ENCODE measurements at places on chromosomes 1 and 21.

DNA sequence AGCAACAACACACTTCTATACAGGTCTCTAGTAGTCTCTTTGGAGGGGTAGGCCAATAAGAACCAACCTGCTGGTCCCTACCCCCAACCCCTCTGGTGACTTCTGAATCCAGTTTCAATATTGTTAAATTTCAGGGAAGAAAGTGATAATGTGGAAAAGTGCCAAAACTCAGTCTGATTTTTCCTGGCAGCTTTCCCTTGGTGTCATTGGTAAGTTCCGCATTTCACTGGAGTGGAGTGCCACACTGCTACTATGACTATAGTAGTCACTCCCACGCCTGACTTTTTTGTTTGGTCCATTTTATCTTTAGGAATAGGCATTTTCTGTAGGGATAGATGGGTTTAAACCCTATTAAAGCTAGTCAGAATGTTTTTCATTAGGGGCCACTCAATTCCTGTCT is 5.7 kb upstream of the ARID1A start:
- no peak for DNase-seq

GRCh38 chr1:212976586-212976985 is 26.2 kb downstream of the VASH2 start:
- no peak for DNase-seq

GRCh38 chr1:56585985-56586384 is 6.6 kb upstream of the PLPP3 start:
- DNase-seq = no peak

GRCh38 chr1:43536196-43536863 is 5.6 kb downstream of the PTPRF start:
- no peak for DNase-seq

DNA sequence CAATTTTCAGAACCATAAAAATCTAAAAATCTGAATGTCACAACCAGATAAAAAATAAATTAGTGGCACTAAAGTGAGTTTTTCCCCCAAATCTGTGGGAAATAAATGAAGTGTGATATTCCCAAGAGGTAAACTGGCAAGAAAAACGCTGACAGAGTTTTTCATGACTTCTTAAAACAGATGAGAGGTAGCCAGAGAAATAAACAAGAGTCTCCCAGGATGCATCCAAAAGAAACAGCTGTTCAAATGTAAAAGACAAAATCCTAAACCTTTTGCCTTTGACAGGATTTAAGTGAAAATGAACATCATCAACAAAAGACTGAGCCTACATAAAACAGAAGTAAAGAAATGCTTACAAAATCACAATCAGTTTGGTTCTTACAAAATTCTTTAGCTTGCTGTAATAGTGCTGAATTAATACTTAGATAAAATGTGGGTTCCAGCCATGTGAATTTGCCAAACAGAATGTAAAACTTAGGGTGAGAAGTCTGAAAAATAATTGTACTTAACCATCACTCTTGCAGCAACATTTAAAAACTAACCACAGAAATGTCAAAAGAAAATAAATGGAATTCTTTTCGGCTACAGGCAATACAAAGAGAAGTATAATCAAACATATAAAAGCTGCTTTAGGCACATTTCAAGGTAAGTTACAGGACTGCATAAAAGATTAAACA is 133.6 kb downstream of the EIF4G3 start:
- DNase-seq = no peak

GRCh38 chr1:239811211-239811885 is 280.3 kb upstream of the FMN2 start:
- no peak for DNase-seq

GRCh38 chr1:69791311-69791710 is 223.6 kb downstream of the LRRC7 start:
- DNase-seq = no peak

- no peak for DNase-seq
These were observed 66.3 kb upstream of the NTPCR start for GRCh38 chr1:232883992-232884661.

GRCh38 chr21:25149022-25149421 is 458.3 kb downstream of the MRPL39 start:
- DNase-seq = no peak

GRCh38 chr1:70706381-70707037 is 295.4 kb downstream of the CTH start:
- no peak for DNase-seq

DNA sequence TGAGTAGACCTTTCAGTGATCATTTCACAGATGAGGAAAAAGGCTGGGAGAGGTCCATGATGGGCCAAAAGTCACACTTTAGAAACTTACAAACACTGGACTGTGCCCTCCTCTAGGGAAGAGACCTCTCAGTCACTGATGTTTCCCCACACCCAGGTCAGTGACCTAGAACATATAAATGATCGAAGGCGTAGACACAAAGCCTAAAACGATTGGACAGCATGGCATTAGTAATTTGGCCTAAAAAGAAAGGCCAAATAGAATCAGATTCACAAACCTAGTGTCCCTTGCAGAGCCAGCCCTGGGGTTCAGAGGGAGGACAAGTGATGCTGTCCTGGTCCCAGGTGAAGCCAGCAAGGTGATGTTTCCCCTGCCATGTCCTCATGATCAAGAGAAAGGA is 27.7 kb downstream of the TRABD2B start:
- DNase-seq = no peak

GRCh38 chr1:15810073-15810472 is 2.6 kb upstream of the UQCRHL start:
- DNase-seq = no peak

DNA sequence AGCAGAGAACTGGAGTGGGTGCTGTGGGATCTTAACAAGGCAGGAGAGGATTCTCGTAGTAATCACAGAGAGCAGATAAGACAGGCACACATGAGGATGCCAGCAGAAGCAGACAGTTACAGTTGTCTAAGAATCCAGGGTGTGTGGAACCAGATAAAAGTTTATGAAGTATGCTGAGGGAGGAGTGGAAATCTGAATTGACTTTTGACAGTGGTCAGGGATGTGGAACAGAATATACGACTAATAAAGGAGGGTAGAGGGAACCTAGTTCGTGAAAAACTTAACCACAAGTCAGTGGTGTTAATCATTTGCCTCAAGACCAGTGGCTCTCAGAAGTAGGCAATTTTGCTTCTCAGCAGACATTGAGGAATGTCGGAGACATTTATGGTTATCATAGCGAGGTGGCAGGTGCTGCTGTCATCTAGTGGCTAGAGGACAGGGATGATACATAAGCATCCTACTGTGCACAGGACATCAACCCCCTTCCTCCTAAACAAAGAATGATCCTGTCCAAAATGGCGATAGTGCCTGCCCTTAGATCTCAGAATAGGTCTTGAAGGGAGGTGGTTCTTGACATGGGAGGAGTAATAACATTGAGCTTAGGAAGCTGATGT is 3.0 kb downstream of the LRRC8D start:
- DNase-seq = no peak

- no peak for DNase-seq
These were observed 81.4 kb upstream of the GALNT2 start for GRCh38 chr1:229985613-229986010.

DNA sequence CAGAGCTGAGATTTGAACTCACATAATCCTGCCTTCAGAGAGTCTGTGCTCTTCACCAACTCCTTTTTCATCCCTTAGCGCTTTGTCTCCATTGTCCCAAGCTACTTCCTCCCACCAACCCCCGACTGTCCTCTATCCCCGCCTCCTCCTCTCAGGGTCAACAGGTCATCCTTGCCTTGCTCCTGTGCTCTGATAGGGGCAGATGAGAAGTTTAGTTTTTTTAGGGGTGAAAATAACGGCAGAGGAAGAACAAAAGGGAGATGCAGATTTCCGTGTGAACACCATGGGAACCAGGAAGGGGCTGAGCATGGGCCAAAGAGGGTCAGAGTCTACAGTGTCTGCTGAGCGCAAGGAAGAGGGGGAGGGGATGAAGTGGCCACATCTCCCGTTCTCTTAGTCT is 31.9 kb downstream of the GLUL start:
- DNase-seq = no peak

- DNase-seq = no peak
These were observed 16.6 kb upstream of the IL19 start for GRCh38 chr1:206754011-206754410.

All from stimulated activated CD4-positive, alpha-beta T cell treated with anti-CD3 and anti-CD28 coated beads, TNF-alpha, amount 100 ng/mL, for 24 hours (primary cell).